NCI-H524 (cell line): ENCODE measurements at places on chromosomes 3 and 15.

- no peak for DNase-seq
Observed at GRCh38 chr3:136602818-136603217, 149.4 kb downstream of the STAG1 start.

DNA sequence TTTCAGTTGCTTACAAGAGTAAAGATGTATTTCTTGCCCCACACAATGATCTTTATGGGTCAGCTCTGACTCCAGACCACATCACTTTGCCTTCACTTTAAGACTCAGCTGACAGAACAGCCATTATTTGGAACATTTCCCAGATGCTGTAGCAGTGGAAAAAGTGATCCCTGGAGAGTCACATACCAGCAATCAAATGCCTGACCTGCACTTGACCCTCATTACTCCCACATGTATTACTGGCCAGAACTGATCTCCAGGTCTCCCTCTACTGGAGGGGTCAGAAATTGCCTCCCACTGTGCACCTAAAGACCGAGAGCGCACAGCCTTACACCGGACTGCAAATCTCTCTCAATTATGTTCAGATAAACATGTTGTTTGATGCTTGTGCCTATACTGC, 88.6 kb upstream of the ZNF385D start:
- DNase-seq = no peak

- DNase-seq = no peak
Observed at GRCh38 chr3:138949445-138950005, 2.5 kb downstream of the FOXL2NB start.

- DNase-seq = no peak
Observed at GRCh38 chr3:112377568-112378071, 44.7 kb downstream of the CD200 start.

GRCh38 chr3:140117096-140117526, 182.1 kb downstream of the CLSTN2 start:
- DNase-seq = no peak

DNA sequence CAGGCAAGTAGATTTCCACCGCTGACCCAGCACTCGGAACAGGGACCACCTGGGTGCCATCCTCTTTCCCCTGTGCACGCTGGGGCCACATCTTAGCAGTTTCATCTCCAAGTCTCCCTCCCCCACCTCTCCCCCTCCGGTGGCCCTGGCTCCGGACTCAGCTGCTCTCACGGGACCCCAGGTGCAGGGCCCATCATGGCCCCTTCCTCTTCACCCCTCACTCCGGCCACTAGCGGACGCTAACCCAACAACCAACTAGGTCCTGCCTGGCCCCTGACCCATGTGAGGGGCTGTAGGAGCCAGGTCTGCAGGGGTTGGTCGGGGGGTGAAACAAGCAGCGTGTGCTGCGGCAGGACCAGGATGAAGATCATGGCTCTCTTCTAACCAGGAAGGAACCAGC, 31.3 kb upstream of the IQSEC1 start:
- no peak for DNase-seq

GRCh38 chr3:72183489-72183888, 398.5 kb upstream of the PROK2 start:
- no peak for DNase-seq

DNA sequence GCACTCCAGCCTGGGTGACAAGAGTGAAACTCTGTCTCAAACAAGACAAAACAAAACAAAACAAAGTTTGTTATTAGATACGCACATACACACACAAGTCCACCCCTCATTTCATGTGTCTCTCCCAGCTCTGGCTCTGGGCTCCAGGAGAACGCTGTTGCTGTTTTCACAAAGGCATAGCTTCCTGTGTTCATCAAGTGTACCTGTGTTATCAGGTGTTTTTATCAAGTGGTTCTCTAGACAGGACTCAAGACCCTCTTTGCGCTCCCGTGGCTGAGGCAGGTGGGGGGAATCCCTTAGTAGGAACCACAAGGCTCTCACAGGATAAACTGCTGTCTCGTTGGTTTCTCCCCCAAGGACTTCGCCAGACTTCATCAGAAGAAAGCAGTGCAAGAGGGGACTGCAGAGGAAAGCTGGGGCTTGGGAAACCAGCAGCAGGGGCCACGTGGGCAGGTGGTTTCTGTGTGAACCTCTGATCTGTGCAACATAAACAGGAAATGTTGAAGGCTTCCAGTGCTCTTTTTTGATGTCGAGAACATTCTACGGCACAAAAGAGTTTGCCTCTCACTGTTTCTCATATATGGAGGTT, 6.9 kb upstream of the PPP1R2 start:
- no peak for DNase-seq
